Mucosa of gallbladder (tissue), 1 donor: ENCODE measurements at places on chromosomes 12 and 14. TPM values are rescaled to one million over a fixed set of nuclear protein-coding genes. Genes with fewer than 3 reads are reported as not detected.

The CLEC4C gene
- total RNA-seq, result not detected

DNA sequence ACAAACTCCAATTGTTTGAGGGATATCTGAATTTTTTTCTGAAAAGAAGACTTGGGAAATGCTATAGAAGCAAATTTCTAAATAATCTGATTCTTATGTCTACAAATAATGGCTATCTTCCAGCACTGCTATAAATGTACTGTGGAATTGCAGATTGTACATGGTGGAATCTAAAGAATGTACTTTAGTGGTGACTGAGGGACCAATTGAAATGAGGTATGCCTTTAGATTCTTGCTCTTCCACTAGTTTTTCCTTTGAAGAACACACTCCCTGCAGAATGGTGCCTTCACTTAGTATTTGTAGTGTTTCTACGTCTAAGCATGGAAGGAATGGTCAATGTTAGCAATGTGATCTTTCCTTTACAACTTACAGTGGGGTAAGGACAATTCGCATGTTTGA, 11.7 kb upstream of the PRB4 start:
- no peak for DNase-seq

DNA sequence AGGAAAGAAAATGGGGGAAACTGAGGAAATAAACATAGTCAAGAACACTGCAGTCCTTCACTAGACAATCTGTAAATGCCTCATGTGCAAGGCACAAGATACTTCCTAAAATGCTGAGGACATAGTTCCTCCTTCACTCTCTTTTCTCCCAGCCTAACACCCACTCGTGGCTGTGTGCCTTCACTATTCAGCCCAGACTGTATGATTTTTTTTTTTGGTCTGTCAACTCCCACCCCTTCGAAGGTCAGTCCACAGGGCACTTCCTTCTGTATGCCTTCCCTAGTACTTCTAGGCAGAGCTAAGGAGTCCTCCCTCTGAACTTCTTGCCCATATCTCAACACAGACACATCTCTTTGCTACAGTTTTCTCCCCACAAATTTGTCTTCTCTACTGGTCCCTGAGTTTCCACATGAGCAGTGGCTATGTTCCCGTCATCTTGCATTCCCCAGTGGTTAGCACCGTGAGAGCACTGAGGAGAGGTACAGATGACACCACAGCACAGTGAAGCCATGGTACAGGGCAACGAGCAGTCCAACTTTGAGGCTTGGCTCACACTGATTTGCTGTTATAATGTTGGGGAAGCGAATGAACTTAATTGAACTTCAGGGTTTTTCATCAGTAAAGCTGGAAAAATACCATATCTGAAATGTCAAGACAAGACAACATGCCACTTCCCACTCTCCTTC, 24.1 kb upstream of the SYCP3 start:
- no peak for DNase-seq

- DNase-seq, result no peak
Observed at GRCh38 chr12:55899082-55899481, 28.6 kb downstream of the PYM1 start.

GRCh38 chr12:68794653-68795251, 13.2 kb upstream of the MDM2 start:
- DNase-seq, result no peak

- no peak for DNase-seq
Observed at GRCh38 chr12:119665164-119665929, 2.6 kb upstream of the PRKAB1 start.

GRCh38 chr12:90729736-90730135, 225.2 kb downstream of the CCER1 start:
- DNase-seq, result no peak

- peak; percentile 74 for DNase-seq
Observed at GRCh38 chr12:64682572-64683277, 72.4 kb downstream of the RASSF3 start.

GRCh38 chr14:22650960-22651521, 6.9 kb upstream of the OR6J1 start:
- DNase-seq, result no peak

GRCh38 chr12:11697670-11698387, 48.4 kb downstream of the ETV6 start:
- DNase-seq, result no peak

DNA sequence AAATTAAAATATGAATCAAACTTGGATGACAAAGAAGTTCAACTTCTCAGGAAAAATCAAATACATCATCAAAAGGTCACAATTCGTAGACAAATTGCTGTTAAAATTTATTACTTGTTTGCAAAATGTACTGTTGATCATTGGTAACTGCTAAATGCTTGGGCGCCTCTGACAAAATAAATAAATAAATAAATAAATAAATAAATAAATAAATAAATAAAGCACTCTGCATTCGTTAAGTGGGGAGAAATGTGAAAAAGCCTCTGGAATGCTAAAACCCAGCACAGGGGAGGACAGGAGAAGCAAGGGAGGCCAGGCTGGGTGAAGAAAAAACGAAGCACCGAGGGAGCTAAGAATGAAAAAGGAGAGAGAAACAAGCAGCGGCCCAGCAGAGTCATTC, 115.2 kb downstream of the BCL11B start:
- no peak for DNase-seq

The ZDHHC17 gene
- 29.9 TPM for total RNA-seq

The GRIP1 gene
- total RNA-seq, result 18.9 TPM

- DNase-seq, result no peak
Observed at GRCh38 chr14:97946240-97946639, 1149.1 kb downstream of the VRK1 start.

DNA sequence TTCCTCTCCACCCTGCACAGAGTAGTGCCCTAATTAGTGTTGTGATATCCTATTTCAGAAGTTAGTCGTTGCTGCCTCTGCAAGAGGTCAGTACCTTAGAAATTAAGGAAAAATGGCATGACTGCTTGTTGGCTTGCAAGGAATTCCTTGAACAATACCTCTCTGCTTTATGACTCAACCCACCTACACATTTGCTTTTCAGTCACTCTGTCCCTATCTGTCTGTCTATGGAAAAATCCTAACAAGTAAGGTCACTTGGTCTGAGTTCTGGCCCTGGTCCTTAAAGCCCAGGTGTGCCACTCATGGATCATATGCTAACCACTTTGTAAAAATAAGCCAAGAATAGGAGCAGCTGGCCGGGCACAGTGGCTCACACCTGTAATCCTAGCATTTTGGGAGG, 116.4 kb upstream of the ATF1 start:
- no peak for DNase-seq

GRCh38 chr14:65354715-65355114, 57.8 kb upstream of the FUT8 start:
- DNase-seq, result no peak

DNA sequence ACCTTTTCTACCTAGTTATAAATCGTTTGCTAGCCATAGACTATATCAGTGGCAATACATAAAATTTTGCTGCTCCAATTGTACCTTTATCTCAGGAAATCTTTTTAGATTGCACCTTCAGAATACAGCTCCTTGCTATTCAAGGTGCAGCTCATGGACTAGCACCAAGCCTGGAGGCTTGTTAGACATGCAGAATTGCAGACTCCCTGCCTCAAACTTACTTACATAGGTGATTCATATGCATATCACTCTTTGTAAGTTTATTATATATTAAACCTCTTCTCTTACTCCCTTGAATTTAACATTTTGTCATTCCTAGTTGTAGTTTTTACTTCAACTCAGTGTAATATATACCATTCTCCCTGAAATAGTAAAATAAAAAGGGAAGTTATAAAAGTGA, 195.4 kb upstream of the PDZRN4 start:
- no peak for DNase-seq

GRCh38 chr14:63508033-63508432, 35.1 kb downstream of the PPP2R5E start:
- no peak for DNase-seq

The PLBD1 gene
- 41.9 TPM for total RNA-seq

DNA sequence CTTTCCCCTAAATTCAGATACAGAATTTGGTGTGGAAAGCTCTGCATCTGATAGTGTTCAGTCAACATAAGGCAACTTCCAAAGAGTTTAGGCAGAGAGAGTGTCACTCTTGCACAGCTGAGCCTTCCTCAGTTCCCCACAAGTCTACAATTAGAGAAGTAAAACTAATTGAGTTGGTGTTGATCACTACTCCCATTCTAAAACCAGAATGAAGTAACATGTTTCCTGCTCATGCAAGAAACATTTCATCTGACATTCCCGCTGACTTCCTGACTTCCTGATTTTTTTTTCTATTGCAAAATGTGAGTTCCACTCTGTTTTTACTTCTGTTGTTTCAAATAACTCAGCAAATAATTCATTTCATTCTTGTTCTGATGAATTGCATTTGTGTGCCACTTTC, 271.0 kb downstream of the ALG10B start:
- DNase-seq, result no peak

The CFAP54 gene
- total RNA-seq, result 0.86 TPM

- no peak for DNase-seq
Observed at GRCh38 chr12:27095346-27095745, 13.0 kb upstream of the C12orf71 start.

DNA sequence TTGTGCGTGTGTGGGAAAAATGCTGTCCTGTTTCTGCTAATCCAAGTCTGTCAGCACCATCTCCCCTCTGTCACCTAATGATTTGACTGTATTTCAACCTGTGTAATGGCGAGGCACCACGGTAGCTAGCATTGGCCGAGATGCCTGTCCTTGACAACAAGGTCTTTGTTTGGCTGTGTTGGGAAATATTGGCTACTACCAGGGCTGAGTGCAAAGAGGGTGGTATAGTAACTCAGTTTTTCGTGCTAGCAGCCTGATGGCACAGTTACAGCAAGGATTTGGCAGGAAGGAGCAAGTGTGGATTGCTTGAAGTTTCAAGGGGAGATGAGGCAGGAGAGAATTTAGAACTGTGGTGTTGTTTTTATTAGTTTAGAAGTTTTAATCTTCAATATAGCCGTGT, 440.3 kb upstream of the RGS6 start:
- no peak for DNase-seq

The TMEM229B gene
- total RNA-seq, result 33.2 TPM

The SSTR1 gene
- 3.4 TPM for total RNA-seq

DNA sequence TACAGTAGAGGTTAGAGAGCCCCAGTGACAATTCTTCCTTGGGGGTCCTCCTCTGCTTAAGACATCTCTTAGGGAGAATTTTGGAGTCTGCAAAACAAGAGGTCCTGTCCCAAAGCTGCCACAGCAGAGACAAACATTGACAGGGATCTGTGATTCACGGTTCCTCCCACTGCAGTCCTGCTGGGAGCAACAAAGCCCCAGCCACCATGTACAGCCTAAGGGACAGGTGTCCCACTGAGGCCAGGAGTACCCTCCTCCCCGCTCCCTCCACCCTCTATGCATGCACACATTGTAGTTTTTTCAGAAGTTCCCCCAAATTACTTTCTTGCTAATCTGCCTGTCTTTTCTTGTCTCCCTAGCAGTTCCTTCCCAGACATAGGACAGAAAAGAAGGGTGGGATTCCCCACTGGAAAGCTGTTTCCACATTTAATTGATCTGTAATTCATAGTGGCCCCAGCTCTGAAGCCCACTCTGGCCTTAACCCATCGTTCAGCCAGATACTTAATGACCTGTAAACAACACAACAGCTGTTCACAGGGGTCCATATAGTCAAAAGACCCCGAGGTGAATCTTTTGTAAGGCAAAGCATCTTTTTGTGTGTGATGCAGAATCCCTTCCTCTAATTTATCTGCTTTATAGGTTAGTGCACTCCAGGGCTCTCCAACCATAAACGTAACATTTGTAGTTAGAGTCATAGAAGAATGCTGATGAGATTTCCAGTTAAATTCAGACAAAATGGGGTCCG, 13.9 kb upstream of the PRICKLE1 start:
- no peak for DNase-seq

DNA sequence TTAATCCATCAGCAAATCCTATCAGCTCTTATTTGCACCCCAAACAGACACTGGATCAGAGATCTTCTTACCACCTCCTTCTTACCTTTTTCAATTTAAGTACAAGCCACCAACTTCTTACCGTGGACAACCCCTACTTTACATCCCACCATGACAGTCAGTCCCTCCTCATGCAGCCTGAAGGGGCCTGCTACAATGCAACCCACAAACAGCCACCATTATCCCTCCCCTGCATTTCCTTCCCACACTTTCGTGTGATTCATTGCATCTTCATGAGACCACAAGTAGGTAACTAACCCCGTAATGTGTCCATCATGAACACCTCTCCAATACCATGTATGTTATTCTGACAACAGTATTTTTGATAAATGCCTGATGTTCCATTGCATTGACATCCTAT, 108.6 kb downstream of the BCL11B start:
- DNase-seq, result no peak

- no peak for DNase-seq
Observed at GRCh38 chr12:14157088-14157747, 175.8 kb upstream of the GRIN2B start.

The NOP9 gene
- total RNA-seq, result 24.7 TPM

The ITGB7 gene
- 5.8 TPM for total RNA-seq

The PSMD9 gene
- total RNA-seq, result 48.8 TPM

DNA sequence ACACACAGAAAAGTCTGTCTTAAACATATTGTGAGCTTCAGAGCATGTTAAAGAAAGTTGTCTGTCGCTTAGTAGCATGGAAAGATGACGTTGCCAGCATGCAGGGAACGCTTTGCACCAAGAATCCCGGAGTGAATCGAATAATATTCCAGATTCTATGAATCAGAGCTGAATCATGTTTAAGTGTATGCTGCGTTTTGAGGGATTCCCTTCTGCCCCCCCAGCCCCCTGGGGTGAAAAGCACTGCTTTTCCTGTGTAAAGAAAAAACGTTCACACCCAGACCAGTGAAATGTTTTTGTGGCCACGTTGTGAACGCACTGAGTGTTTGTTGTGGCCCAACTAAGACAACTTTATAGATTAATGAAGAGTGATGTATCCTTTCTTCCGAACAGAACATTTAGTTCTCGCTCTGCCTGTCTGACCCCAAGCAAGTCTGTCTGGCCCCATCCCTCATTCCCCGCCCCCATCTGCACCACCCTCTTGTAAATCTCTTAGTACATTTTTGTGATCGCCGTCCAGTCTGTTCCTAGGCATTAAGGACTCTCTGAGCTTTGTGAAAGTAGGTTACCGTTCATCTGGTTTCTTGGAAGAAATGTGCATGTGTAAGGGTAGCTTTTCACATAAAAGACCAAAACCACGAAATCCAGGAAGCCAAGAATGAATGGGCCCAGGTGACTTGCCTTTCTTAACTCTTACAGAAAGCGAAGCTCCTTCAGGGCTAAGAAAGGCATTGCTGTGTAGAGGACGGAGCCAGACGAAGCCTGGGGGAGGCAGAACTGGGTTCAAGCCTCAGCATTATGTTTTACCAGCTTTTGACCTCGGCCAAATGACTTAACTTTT, 103.0 kb downstream of the SAMD4A start:
- no peak for DNase-seq

The PAPOLA gene
- total RNA-seq, result 175 TPM

The FSCB gene
- total RNA-seq, result not detected

- no peak for DNase-seq
Observed at GRCh38 chr12:54019091-54019811, 9.0 kb upstream of the HOXC6 start.

DNA sequence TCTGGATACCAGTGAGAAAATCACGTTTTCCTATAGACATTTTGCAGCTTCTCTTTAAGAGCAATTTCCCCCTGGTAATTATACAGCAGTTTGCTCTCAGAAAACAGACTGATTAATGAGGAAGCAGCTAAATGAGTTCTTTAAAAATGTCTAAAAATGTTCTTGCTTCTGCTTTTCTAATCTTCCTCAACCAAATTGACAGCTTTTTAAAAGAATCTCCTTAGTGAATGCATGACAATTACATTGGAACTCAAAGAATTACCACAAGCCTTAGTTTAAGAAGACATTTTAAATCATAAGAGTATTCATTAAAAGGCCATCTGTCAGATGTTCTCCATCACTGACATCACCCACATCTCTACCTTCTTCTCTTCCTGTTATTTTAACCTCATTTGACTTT, 135.8 kb upstream of the PLXNC1 start:
- no peak for DNase-seq

The CD163L1 gene
- total RNA-seq, result 3.9 TPM
